Activated naive CD4-positive, alpha-beta T cell treated with anti-CD3 and anti-CD28 coated beads for 36 hours (primary cell): ENCODE measurements at places on chromosomes 12 and 14. TPM values are rescaled to one million over a fixed set of nuclear protein-coding genes. Genes with fewer than 3 reads are reported as not detected.

The BICDL1 gene
- total RNA-seq: 133 TPM

The ADCY6 gene
- 0.05 TPM for total RNA-seq

The GPR137C gene
- 0.07 TPM for total RNA-seq

The TAS2R8 gene
- not detected for total RNA-seq

The FGD4 gene
- total RNA-seq: 0.17 TPM

The KRT71 gene
- total RNA-seq: not detected

DNA sequence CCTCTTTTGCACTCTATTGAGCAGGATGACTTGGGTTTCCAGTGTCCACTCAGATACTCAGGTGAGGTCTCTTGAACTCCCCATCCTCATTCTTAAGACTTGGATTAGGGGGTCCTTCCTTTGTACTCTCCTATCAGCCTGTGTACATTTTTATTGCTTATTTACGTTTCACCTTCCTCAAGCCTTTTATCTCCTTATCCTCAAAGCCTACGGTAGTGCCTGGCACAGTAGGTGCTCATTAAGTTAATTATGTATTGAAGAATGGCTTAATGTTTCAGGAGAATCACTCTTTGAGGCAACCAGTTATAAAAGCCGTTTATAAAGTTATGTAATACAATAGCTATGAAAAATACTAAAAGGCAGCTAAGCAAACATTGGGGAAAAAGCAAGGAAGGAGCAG, 315.7 kb downstream of the NPAS3 start:
- no peak for DNase-seq

GRCh38 chr14:50590464-50590863, 30.5 kb downstream of the ATL1 start:
- DNase-seq: no peak

DNA sequence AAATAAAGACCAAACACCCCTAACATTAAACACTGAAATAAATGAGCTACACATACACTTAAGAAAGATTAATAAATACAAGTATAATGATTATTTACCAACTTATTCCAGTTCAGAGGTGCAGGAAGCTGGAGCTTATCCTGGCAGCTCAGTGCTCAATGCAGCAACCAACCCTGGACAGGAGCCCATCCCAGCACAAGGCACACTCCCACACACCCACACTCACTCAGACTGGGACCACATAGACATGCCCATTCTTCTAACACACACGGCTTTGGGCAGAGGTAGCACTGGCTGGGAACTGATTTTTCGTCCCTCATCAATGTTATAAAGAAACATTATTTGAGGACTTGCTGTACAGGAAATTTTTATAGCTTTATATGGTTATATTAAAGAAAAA, 797.4 kb downstream of the RPS29 start:
- no peak for DNase-seq

- no peak for DNase-seq
These were observed 4.3 kb upstream of the HOXC12 start for GRCh38 chr12:53950437-53950773.

DNA sequence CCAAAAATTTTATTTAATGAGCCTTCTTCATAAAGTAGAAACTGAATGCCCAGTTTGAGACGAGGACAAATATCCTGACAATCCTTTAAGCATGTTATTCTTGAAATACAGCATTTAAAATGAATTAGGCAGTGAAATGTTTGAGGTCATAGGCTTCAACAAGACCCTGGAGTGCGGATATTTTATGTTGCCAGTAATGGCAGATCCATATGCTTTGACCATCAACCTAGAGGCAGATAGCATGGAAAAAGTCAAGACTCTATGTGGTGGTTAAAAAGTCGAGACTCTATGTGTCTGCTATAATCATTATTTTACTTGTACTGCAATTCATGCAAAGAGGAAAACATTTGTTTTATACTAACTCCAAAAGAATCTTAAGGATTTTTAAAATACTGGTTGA, 2.0 kb upstream of the MAP4K5 start:
- no peak for DNase-seq

- no peak for DNase-seq
These were observed 6.6 kb upstream of the RAB3IP start for GRCh38 chr12:69732088-69732487.

DNA sequence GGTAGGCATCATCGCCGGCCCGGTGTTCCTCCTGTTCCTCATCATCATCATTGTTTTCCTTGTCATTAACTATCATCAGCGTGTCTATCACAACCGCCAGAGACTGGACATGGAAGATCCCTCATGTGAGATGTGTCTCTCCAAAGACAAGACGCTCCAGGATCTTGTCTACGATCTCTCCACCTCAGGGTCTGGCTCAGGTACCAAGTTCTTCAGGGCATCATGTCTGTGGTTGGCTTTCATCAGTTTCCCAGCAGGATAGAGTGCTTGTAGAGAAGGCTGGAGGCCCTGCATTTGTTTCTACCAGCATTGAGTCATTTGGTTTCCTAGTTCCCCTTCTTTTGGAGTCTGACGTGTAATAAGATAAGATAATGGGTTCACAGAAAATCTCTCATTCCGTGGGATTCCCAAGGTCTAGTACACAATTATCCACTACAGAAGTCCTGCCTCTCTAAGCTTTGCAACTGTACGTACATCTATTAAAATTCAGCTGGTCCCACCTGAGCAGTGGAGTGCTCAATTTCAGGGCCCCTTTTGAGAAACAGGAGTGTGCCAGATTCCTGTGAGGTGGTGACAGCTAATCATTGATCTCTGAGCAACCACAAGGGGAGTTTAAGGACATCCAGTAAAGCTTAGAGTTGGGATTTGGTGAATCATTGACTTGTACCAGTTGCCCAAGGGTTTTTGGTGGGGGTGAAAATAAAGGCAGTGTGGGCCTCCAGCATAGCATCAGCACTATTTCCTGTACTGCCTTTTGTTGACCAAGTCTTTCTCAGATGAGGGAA, 25.1 kb downstream of the ACVR1B start:
- no peak for DNase-seq

- no peak for DNase-seq
These were observed 12.0 kb downstream of the C12orf75 start for GRCh38 chr12:105342464-105342863.

- DNase-seq: no peak
These were observed 198.5 kb downstream of the ATP23 start for GRCh38 chr12:58139894-58140293.

DNA sequence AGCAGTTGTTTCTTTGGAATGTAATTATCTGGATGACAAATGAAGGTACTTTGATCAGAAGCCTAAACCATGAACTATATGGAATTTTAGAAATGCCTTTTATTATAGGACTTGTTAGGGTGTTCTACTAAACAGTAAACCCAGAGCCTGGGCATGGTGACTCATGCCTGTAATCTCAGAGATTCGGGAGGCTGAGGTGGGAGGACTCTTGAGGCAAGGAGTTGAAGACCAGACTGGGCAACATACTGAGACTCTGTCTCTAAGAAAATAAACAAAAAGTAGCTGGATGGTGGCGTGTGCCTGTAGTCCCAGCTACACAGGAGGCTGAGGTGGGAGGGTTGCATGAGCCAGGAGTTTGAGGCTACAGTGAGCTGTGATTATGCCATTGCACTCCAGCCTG, 23.9 kb downstream of the PALS1 start:
- no peak for DNase-seq

DNA sequence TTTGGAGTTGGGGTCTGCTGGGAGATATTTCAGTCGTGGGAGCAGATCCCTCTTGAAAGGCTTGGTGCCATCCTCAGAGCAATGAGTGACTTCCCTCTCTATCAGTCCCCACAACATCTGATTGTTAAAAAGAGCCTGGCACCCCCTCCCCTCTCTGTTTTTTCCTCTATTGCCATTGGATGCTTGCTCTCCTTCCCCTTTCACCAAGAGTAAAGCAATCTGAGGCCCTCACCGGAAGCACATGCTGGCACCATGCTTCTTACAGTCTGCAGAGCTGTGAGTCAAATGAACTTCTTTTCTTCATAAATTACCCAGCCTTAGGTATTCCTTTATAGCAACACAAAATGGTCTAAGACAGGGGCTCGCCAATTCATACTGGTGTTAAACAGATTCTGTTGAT, 99.1 kb upstream of the CCND2 start:
- no peak for DNase-seq

GRCh38 chr12:66942741-66943465, 264.0 kb upstream of the GRIP1 start:
- no peak for DNase-seq

DNA sequence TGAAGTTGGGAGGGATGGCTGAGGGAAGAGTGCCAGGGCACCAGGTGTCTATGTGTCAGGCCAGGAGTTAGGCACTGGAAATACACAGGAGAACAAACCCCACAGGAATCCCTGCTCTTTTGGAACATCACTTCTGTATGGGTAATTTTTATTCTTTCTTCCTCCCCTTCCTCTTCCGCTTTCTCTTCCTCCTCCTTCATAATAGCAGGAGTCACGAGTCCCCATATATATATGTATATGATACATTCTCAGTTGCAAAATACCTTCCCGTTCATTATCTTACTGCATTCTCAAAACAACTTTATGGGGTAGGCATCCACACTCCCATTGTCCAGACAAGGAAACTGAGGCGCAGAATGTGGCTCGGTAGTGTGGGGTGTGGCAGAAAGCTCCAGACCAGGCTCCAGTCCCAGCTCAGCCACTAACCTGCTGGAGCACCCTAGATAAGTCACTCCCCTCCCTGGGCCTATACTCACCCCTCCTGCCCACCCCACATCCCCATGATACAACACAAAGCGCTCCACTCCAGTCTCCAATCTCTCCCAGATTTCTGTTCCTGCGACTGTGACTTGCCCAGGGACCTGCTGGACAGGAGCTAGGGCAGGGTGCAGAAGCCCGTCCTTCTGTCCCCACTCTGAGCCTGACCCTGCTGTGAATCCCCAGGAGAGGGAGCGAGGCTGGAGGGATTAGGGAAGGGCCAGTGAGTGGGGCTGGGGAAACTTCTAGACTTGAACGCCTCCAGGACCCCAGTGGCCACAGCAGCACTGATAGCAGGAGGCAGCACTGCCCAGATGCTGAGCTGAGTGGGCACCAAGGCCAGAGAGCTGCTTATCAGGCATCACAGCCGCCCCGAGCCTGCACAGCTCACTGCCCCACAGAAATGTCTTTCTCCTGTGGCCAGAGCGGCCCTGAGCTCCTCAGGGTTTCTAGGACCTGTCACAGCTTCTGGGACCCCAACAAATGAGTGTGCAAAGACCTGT, 1.4 kb upstream of the AQP2 start:
- no peak for DNase-seq

DNA sequence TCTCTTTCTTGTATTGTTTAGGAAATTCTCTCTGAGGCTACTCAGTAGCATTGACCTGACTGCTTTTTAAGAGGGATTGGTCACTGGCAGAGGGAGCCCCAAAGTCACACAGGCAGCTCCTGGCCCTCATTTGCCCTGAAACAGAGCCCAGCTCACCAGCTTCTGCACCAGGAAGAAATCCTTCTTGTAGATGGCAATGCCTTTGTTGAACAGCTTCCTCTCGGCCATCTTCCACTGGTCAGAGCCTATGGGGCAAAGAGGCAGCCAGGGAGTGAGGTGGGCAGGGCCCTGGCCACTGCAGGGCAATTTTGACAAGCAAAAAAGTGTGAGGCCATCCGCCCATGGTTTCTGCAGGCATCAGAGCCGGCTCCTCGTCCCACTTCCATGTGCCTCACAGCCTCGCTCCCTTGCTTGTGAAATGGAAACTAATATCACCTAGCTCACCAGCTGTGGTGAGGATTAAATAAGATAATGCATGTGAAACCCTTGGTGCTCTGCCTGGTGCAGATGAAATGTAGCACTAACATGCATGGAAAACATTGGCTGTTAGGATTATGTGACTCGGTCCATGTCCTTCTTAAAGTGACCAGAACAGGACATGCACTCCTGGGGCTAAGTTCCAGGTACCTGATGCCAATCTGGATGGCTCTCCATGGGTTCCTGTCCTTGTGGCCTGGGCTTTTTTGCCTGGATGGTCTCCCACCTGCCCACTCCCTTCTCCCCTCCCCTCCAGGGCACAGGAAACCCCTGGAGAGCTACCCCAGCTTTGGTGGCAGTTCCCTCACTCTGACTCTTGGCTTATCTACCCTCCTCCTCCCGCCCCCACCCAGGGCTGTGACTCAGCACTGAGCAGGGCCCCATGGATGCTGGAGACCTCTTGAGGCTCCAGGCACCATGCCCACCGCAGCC, 11.2 kb upstream of the PNMA1 start:
- no peak for DNase-seq

GRCh38 chr14:59566725-59567124, 9.9 kb downstream of the CCDC175 start:
- no peak for DNase-seq
